ENCODE measurements at places on chromosomes 5 and 9. TPM values are rescaled to one million over a fixed set of nuclear protein-coding genes. Genes with fewer than 3 reads are reported as not detected.

The SELENOP gene
- total RNA-seq = not detected

The SCGB3A1 gene
- total RNA-seq = not detected

The TNFSF8 gene
- total RNA-seq = 47.7 TPM

The ARID3C gene
- not detected for total RNA-seq

The TPRN gene
- 4.1 TPM for total RNA-seq

The DPH7 gene
- total RNA-seq = 47.0 TPM

The C5orf47 gene
- total RNA-seq = not detected

The LCP2 gene
- 140 TPM for total RNA-seq

The IL3 gene
- total RNA-seq = not detected

The NRG2 gene
- 0.24 TPM for total RNA-seq

The MTMR12 gene
- total RNA-seq = 20.0 TPM

The RANBP17 gene
- total RNA-seq = not detected

The TMEM245 gene
- 22.8 TPM for total RNA-seq

The NR2F1 gene
- not detected for total RNA-seq

The COL15A1 gene
- total RNA-seq = not detected

The ZNF608 gene
- 0.27 TPM for total RNA-seq

The ACTBL2 gene
- not detected for total RNA-seq

The SUSD3 gene
- 22.7 TPM for total RNA-seq

The ASS1 gene
- not detected for total RNA-seq

The LTC4S gene
- 4.8 TPM for total RNA-seq

The FRMD3 gene
- total RNA-seq = 1.2 TPM

The IFNA5 gene
- not detected for total RNA-seq

The PCDHA1 gene
- total RNA-seq = not detected

The RLN1 gene
- total RNA-seq = 0.84 TPM

The NANS gene
- 84.6 TPM for total RNA-seq

The AHRR gene
- 0.22 TPM for total RNA-seq

The PBX3 gene
- total RNA-seq = 19.9 TPM

The FIBCD1 gene
- total RNA-seq = not detected

The PDLIM7 gene
- total RNA-seq = 7.1 TPM

The TMEM252 gene
- total RNA-seq = not detected

The TAF1L gene
- not detected for total RNA-seq

The SEC24A gene
- 14.5 TPM for total RNA-seq

All from CD8-positive, alpha-beta T cell (primary cell).